ENCODE measurements at places on chromosomes 1 and 21.

- DNase-seq, result no peak
Measured at GRCh38 chr1:22287946-22288520, 145.1 kb upstream of the WNT4 start.

- DNase-seq, result no peak
Measured at GRCh38 chr1:56459260-56459659, 120.1 kb downstream of the PLPP3 start.

DNA sequence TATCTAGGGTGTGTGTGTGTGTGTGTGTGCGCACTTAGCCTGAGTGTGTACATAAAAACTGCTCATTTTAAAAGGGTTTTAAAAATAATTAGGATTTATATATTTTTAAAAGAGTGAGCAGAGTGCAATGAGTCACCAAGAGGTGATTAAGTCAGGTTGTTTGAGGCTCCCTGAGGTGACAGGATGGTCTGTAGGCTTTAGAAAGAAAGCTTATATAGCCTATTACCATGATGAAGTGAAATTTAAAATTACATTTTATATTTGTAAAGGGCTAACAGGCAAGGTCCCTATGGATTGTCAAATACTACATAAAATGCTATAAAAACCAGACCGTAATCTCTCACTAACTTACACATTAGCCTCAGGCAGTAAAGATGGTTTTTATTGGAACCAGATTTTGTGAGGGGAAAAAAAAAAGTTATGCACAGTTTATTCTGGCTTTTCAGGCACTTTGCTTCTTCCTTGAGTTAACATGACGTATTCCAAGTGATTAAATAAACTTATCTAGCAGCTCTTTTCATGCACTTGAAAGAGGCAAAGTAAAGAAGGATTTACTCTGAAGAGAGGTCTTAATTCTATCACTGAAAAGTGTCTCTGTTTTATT is 711.7 kb upstream of the PTBP2 start:
- DNase-seq, result no peak

GRCh38 chr1:167538657-167539056 is 14.9 kb downstream of the CREG1 start:
- no peak for DNase-seq

- DNase-seq, result no peak
Measured at GRCh38 chr1:9737057-9737456, 85.5 kb downstream of the PIK3CD start.

DNA sequence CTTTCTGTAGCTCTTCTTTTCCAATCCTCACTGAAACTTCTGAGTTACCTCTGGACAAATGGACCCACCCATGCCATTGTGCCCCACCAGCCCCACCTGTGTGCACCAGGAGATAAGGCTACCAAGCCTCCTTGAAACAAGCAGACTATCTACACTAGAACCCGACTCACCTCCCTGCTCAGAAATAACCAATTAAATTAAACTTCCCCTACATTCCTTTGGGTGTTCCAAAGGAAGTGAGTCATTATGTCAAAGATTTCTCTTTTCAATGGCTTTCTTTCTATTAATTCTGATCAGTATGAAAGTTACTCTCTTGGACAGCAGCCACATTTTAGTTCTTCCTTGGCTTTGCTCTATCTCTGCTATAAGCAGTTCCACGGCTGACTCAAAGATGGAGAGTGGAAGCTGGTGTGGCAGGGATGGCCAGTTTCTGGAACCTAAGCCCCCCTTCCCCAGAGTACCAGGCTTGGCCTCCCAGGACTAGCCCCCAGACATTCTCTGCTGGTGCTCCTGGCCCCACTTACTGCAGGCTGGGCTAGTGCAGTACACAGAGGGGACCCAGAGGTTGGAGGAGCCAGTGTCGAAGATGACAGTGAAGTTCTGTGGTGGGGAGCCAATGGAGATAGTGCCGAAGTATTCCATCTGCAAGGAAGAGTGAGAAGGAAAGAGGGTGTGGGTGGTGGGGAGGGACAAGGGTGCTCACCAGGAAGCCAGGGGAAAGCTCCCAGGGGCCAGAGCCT is 1.9 kb downstream of the CTSE start:
- DNase-seq, result no peak

GRCh38 chr1:59366346-59366745 is 69.5 kb downstream of the FGGY start:
- no peak for DNase-seq

DNA sequence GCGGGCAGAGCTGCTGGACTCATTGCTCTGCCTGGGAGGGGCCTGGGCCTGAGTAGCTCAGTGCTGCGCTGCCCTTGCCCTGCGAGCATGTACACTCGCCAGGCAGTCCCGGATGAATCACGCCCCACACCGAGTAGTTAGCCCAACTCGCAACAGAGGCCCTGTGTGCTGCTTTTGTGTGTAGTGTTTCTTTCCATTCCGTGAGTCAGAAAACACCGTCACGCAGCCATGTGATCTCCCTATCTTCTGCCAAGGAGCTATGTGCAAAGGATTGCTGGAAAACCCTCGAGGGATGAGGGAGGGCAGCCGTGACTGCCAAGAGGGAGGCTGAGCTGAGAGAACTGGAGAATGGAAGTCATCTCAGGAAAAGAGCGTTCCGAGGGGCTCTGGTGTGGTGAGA is 37.3 kb downstream of the NENF start:
- DNase-seq, result no peak

DNA sequence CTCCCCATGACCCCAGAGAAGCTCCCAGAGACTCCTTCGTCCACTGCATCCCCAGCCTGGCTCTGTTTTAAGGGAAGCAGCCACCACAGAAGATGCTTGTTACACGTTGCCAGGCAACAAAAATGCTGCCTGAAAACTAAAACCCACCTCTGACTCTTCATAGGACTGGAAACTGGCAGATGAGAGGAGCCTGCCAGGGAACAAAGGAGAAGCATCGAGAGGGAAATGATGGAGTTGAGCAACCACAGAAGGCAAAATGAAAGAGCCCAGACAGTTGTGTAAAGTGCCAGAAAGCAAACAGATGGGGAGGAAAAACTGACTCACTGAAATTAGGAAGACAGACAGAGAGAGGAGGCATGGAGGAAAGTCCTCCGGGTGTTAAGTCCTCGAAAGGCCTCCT is 118.4 kb downstream of the KCNN3 start:
- no peak for DNase-seq

GRCh38 chr1:32337855-32338636 is 2.0 kb upstream of the MARCKSL1 start:
- DNase-seq, result no peak

DNA sequence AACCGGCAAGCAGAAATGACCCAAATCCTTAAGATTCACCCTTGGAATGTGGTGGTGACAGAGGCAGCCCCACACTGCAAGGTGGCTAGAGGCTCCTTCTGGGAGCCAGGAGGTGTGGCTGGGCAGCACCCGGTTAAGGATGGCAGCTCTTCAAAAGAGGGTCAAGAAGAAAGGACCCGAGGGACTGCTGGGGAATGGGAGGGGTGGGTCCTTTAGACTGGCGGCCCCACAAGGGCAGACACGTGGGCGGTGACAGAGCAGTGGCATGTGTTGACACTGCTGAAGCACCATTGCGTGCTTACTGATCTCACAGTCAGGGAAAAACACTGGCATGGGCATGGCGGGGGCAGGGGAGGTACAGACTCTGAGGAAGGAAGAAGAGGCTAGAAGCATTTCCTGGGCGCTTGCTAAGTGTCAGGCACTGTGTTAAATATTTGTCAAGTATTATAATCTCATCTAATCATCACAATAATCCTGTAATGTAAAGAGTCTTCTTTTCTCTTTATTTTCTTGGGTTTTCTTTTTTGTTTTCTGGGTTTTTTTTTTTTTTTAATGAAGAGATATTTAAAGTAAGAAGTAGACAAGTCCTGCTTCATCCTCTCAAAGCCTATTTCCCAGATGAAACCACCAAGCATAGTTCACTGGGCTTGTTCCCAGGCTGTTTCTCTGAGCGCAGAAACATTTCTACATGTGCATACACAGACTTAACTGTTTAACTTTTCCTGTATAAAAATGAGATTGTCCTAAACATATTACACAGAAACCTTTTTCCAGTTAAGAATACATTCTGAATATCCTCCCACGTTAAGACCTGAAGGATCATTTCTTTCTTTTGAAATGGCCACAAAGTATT is 165.8 kb upstream of the EDN2 start:
- no peak for DNase-seq

- no peak for DNase-seq
Measured at GRCh38 chr1:187624812-187625545, 796.2 kb downstream of the PLA2G4A start.

DNA sequence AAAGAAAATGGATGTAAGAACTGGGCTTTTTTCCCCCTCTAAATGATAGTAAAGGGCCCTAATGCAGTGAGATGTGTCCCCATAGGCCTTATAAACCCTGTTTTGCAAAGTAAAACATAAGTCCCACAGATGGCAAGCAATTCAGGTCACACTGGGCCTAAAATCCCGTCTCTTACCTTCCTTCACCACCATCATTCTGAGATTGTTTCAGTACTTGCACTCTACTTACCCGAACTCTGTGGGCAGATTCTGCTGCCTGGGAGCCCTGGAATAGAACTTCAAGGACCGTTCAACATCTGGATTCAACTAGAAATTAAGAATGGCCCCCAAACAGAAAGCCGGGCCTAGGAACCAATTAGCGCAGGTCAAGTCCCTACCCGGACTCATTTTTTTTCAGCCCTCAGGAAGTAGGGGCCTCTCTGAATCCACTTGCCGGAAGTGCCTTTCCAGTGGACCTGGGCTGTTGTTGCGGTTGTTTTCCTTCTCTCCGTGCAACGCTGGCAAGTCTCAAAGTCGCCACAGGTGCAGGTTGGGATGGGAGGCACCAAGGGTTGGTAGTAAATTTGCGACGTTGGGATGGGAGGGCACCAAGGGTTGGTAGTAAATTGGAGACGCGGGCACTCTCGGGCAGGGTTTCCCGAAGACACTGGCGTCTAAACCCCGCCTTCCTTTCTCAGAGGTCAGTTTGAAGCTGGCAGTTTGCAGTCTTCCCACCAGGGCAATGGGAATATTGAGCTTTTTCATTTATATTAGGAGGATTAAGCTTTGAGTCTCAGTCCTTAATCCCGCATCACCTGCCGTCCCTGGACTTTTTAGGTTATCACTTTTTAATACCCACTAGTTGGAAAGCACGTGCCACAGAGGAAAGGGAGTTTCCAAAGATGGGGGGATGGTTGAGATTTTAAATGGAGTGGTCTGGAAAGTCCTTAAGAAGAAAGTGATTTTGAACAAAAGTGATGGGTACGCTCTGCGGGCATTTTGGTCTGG is at the start of gene TMEM69:
Gene TMEM69, plus strand, starts transcription at position 428 of the 987 bp plus-strand sequence. CDS start 2,888 bp downstream, outside the sequence.
- peak; percentile 65 for DNase-seq

DNA sequence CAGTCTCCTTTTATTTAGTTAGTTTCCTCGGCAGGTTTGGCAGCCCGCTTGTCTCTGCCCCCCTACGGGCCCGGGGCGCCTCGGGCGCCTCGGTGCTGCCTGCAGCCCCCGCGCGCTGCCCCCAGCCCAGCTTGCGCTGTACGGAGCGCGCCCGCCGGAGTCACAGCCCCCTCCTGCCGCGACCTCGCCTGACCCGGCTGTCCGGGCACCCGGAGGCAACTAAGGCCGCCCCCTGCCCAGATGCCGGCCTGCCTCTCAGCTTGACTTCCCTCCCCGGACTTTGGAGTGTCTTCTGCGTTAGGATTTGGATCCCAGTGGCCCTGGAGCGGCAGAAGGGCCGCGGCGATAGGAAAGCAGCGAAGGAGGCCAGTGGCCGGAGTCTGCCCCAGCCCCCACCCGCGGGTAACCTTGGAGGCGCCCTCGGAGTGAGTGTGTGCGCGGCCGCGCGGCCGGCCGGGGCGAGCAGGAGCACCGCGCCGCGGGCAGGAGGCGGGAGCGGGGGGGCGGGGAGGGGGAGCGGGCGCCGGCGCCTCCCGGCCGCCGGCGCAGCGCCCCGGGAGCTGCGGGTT is 7.6 kb downstream of the CDKN2C start:
- DNase-seq, result no peak

- DNase-seq, result no peak
Measured at GRCh38 chr1:171999756-172000155, 158.5 kb downstream of the DNM3 start.

- no peak for DNase-seq
Measured at GRCh38 chr1:65063025-65063424, 85.0 kb upstream of the AK4 start.

DNA sequence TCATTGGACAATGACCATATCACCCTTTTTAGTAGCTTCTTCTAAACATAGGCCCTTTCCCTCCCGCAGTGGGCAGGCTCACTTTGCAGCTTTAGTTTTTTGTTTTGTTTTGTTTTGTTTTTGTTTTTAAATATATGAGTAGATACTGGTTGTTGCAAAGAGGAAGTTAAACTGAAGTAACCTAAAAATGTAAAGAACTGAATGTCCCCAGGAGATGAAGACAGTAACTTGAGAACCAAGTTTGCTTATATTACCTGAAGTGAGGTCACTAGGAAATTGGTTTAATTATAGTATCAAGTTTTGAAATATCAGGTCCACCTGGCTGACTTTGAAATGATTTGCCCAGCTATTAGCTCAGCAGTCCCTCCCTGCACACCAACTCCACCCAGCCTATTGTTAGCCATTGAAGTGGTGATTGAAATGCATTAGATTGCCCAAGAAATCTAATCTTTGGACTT is 18.2 kb downstream of the SMAP2 start:
- no peak for DNase-seq

DNA sequence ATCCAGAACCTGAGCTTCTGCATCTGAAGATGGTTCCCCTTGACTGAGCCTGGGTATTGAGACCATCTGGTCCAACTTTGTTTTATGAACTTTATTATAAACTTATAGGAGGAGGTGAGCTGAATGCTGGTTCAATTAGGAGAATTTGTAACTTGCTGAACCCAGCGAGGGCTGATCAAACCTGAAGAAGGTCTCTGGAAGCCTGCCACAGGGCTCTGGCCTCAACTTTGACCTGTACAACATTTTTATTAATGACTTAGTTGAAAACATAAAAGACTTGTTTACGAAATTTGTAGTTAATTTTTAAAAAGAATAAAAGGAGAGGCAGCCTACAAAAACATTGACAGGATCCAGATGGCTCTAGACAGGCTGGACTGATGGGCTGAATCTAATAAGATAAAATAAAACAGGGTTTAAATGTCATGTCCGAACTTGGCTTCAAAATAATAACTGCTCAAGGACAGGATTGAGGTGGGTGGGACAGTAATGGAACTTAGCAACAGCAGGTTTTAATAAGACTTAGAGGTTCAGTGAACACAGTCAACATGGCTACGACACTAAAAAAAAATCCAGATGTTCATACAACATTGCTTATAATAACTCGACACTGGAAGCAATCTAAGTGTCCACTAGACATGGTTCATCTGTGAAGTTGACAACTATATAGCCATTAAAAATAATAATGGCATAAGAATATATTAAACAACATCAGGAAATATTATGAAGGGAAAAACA is 53.4 kb upstream of the GJB5 start:
- DNase-seq, result no peak

- no peak for DNase-seq
Measured at GRCh38 chr21:44867999-44868700, 5.3 kb downstream of the PTTG1IP start.

DNA sequence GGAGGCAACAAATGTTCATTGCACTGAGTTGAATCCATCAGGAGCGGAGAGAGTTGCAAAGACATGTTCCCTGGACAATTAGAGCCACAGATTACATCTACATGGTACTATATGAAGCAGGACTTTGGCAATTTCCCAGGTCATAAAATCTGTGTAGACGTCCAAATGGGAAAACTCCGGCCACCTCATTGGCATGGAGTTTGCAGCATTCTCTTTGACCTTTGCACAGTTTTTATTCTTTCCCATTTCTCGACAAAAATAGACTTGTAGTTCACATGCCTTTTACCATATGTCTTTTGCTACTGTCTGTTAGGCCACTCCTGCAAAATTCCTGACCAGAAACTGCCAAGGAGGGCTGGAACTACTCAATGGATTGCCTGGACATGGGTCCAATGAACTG is 48.2 kb downstream of the UBE2T start:
- no peak for DNase-seq

Measured in stimulated activated CD8-positive, alpha-beta memory T cell treated with anti-CD3 and anti-CD28 coated beads, Interleukin-15, amount 100 ng/mL, for 1 hour (primary cell).